GM04504 (cell line): ENCODE measurements at places on chromosomes 7 and 10.

DNA sequence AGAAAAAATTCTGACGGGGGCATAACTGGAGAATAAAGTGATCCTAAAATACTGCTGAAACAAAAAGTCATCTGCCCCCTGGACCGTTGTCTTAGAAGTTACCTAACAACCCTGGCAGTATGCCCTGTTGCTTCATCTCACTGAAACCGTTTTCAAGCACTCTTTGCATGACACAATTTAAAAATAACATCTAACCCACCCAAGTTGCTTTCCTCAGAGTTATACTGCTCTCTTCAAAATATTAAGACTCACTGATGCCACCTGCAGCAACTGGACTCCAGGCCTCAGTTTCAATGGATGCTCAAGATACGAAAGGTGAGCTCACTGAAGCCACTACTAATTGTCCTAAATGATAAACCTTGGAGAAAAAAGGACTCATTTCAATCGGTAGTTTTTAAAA, 57.4 kb downstream of the CDK6 start:
- peak; percentile 72 for DNase-seq

DNA sequence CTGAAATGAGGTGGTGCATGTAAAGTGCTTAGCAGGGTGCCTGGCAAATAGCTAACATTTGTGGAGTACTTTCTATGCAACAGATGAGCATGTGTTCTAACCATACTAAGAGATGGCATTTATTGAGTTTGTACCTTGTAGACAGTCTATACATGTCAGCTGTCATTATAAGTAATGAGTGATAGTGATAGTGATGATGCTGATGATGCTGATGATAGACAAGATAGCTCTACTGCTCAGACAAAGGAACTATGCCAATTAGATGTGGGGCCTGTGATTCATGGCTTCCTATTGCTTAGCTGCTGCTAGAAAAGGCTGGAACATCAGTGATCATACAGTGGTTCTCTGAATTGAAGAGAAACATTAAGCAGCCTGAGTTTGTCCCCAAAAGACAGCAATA, 585.8 kb downstream of the KCNMA1 start:
- DNase-seq, result no peak

- DNase-seq, result peak; percentile 17
These were observed 153.2 kb upstream of the ADCY1 start for GRCh38 chr7:45420843-45421495.

- DNase-seq, result no peak
These were observed 344.2 kb upstream of the POM121L12 start for GRCh38 chr7:52691257-52691656.

- DNase-seq, result no peak
These were observed 110.9 kb upstream of the NANOS1 start for GRCh38 chr10:118918587-118918986.
